ENCODE measurements at places on chromosomes 13 and 19. TPM values are rescaled to one million over a fixed set of nuclear protein-coding genes. Genes with fewer than 3 reads are reported as not detected.

DNA sequence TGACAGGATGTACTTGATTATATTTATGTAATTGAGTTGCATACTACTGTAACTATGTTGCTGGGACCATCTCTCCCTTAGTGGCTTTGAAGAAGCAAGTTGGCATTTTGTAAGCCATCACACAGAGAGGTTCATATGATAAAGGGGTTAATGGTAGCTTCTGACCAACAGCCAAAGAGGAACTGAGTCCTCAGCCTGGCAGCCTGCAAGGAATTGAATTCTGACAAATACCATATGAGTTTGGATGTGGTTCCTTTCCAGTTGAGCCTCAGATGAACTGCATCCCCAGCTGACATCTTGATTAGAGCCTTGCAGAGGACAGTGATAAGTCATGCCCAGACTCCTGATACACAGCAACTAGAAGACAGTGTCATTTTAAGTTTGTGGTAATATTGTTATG, 8.6 kb upstream of the MYCBP2 start:
- DNase-seq, result no peak

GRCh38 chr19:15986701-15987100, 37.9 kb downstream of the OR10H4 start:
- DNase-seq, result no peak

GRCh38 chr19:5966215-5966614, 11.7 kb downstream of the RANBP3 start:
- no peak for DNase-seq

GRCh38 chr13:90393408-90393807, 954.1 kb upstream of the MIR17HG start:
- DNase-seq, result no peak

GRCh38 chr19:17385878-17386611, 8.0 kb downstream of the CCDC194 start:
- DNase-seq, result peak; percentile 83

- DNase-seq, result no peak
These were observed 147.2 kb upstream of the ZNF507 start for GRCh38 chr19:32197896-32198882.

DNA sequence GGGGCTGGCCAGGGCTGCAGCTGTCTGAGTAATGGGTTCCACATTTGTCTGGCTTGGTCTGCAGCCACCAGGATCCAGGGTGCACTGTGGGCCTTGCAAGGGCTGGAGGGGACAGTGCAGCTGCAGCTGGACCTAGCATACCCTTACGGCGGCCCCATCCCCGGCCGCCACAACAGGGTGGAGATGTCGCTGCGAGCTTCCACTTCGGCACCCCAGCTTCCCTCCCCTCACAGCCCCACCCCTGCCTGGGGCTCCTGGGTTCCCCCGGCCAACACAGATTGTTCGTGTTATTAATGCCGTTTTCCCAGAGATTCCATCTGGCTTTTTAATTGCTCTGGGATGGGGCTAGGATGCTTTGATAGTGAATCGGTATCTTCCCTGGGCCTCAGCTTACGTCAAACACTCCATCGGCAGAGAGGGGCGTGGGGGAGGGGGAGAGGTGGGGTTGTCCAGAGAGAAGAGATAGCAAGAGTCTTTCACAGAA, 5.8 kb downstream of the CEBPA start:
- peak; percentile 53 for DNase-seq

- DNase-seq, result no peak
These were observed 2.1 kb downstream of the ZNF563 start for GRCh38 chr19:12331211-12331941.

GRCh38 chr13:80441968-80442367, 101.0 kb upstream of the SPRY2 start:
- DNase-seq, result no peak

GRCh38 chr19:3507371-3508120, 1.4 kb downstream of the FZR1 start:
- no peak for DNase-seq

Gene GIPR
- 4.8 TPM for total RNA-seq

Gene ELSPBP1
- total RNA-seq, result not detected

Gene MAP4K1
- 12.1 TPM for total RNA-seq

Gene PNMA8B
- 1.9 TPM for total RNA-seq

Gene CATSPERD
- total RNA-seq, result not detected

Gene ADGRE3
- total RNA-seq, result 17.3 TPM

Gene PLPP2
- 5.7 TPM for total RNA-seq
